ENCODE measurements at places on chromosomes 3 and 15.
A peak's percentile ranks its signal among the peaks of the same experiment; 100 is the strongest.

- DNase-seq = peak; percentile 87
These were observed at the start of gene GRM2 for GRCh38 chr3:51706788-51707731. Gene GRM2, plus strand, starts transcription at chr3:51707068. Its CDS starts 1,916 bp downstream, at chr3:51708984.

GRCh38 chr15:71195242-71195641 is 80.0 kb downstream of the THSD4 start:
- DNase-seq = peak; percentile 15

DNA sequence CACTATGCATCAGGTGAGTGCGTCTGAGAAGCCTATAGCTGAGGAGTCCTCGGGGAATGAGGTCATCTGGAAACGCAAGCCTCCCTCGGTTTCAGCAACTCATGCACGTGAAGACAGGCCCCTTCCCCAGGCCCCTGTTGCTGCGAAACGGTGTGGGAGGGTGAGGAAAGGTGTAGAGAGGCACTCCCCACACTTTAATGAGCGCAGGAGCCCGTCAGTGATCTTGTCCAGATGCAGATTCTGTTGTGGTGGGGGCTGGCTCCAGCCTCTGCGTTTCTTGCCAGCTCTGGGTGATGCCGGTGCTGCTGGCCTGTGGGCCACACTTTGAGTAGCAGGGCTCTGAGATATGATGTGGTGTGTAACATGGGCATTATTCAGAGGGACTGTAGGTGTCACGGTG is 38.6 kb upstream of the LACTB start:
- DNase-seq = no peak

- DNase-seq = peak; percentile 20
These were observed 82.6 kb upstream of the CSPG5 start for GRCh38 chr3:47661121-47661752.

GRCh38 chr3:169286214-169286613 is 377.3 kb downstream of the MECOM start:
- no peak for DNase-seq

All from RWPE1 (cell line).